ENCODE measurements at places on chromosomes 4 and X.

DNA sequence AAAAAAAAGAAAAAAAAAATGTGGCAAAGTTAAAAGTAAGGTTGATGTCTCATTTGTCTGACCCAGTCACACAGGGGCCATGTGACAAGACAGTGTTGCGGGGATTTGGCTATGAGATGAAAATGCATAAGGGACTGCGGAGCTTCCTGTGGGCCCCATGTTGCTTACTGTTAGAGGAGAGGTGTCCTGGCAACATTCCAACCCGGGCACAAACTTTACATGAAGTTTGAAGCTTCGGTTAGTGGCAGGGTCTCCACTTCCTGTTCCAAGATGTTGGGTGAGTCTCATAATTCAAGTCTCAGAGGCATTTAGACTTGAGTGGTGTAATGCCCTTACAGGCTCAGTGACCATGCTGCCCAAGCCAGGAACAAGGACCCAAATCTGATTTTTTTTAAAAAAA lies 111.3 kb downstream of the MAML3 start:
- DNase-seq: no peak

DNA sequence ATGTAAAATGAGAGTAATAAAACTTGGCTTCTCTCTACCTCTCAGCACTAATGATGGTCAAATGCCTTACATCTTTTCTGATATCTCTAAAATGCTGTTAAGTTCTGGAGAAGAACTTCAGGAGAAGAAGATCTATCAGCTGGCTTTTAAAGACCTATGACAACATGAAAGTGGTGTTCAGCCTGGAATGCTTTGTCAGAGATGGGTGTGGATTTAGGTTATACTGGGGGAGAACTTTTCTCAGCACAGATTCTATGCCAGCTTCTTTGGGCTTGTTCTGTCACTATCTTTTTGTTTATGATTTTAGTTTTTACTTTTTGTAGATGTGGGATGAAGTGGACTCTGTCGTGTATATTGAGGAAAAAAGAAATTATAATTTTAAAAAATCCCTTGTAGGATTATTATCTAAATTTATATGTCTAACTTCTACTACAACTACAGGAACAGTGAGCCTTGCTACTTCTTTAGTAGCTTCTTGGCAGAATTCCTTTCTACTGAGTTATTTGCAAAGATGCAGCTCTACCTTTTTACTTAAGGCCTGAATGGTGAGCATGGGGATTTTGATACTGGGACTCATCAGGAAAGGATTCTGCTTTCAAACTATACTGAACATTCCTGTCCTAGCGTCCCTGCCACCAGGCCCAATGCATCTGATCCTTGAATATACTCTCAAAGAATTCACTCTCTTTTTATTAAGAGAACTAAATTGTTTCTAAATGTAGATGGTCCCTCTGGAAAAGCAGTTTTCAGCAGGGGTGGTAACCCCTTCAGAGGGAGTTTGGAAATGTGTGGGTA lies 19.6 kb downstream of the CYP2U1 start:
- peak; percentile 11 for DNase-seq

DNA sequence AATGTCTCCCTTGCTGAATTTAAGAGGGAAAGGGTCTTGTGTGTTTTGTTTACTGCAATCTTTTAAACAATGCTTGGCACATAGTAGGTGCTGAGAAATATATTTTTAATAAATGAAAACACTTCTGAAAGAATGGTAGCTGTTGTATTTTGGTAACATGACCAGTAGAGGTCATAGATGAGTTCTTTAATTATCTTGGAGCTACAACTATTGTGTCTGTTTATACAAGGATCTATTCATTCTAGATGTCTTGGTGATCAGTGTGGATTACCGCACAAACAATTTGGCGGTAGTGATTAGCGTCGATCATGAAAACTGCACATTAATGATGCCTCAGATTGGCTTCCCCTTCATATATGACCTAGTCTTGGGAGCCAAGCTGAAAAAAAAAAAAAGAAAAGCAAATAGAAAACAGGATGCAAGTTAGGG lies 21.4 kb upstream of the SCRG1 start:
- DNase-seq: no peak

DNA sequence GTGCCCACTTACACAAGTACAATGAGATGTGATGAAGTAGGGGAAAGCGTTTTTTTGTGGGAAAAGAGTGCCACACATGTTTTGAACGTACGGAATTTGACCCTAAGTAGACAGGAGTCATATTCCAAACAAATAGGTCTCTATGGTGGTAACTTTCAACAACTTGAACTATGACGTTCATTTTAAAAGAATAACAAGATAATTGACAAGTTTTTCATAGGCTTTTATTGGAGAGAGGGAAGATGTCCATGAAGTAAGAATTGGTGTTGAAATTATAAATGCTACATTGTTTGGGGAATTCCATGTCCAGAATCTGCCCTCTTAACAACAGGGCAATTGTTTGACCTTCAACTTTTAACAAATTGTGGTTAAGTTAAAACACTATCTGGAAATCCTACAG lies 126.5 kb downstream of the GASK1B start:
- DNase-seq: no peak

- DNase-seq: no peak
Observed at GRCh38 chrX:131792789-131793462, 230.2 kb upstream of the STK26 start.

DNA sequence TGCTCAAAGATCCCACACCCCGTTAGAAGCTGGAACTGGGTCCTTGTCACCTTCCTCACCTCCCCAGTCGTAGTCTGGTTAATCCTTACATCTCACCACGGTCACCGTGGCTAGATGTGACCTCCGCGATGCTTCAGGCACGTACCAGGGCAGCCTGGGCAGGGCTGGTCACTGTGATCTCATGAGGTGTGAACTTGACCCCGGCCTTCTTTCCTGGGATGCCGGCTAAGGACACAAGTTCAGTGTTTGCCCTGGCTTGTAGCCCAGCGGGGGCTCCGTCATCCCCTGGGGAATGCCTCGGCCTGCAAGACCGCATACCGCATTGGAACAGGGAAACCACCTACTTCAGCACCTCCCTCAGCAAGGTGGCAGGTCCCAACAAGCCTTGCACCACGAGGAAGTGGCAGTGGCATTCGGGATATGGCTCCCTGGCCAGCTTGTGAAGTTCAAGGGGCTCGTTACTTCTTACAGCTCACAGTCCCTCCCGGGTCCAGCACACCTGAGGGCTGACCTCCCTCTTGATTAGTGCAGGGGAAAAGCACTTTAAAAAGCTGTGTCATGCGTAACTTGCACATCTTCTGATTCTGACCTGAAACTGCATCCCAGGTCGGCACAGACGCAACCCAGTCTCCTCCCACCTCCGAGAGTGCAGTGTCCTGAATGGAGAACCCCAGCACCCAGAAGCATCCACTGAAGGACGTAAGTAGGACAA lies 25.9 kb downstream of the NOP14 start:
- no peak for DNase-seq
